ENCODE measurements at places on chromosomes 4 and X.

GRCh38 chr4:156784970-156785369 lies 186.6 kb downstream of the PDGFC start:
- DNase-seq = no peak

GRCh38 chr4:40280586-40280985 lies 54.5 kb upstream of the CHRNA9 start:
- peak; percentile 41 for DNase-seq

- DNase-seq = no peak
These were observed 956 bp downstream of the TAPT1 start for GRCh38 chr4:16225167-16225862.

GRCh38 chrX:106899841-106900240 lies 3.3 kb downstream of the RIPPLY1 start:
- DNase-seq = no peak

GRCh38 chr4:36290641-36291040 lies 9.2 kb downstream of the DTHD1 start:
- no peak for DNase-seq

- no peak for DNase-seq
These were observed 76.3 kb downstream of the ATP10D start for GRCh38 chr4:47561331-47561730.

- DNase-seq = no peak
These were observed 26.7 kb downstream of the PDK3 start for GRCh38 chrX:24491741-24492140.

GRCh38 chr4:1385373-1386340 lies 20.6 kb downstream of the NKX1-1 start:
- no peak for DNase-seq

DNA sequence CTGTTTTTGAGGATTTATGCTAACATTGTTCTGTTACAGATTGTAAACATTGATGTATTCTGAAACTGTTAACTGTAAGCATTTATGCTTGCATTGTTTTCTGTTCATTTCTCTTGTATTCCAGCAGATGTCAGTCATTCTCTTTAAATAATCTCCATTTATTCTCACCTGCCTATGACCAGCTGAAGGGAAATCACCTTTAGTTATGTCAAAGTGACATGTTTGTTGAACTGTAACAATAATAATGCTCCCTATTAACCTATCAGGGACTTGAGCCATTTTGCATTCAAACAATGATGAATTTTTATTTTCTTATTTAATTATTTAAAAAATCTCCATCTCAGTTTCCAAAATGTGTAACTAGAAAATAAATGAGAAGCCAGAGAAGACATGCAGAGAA lies 58.0 kb downstream of the SPCS3 start:
- no peak for DNase-seq

GRCh38 chr4:83748711-83749110 lies 212.8 kb downstream of the GPAT3 start:
- DNase-seq = no peak

- no peak for DNase-seq
These were observed 96.3 kb upstream of the ADAMTS3 start for GRCh38 chr4:72665171-72665968.

- DNase-seq = no peak
These were observed 16.4 kb upstream of the SLC4A4 start for GRCh38 chr4:71322425-71322824.

DNA sequence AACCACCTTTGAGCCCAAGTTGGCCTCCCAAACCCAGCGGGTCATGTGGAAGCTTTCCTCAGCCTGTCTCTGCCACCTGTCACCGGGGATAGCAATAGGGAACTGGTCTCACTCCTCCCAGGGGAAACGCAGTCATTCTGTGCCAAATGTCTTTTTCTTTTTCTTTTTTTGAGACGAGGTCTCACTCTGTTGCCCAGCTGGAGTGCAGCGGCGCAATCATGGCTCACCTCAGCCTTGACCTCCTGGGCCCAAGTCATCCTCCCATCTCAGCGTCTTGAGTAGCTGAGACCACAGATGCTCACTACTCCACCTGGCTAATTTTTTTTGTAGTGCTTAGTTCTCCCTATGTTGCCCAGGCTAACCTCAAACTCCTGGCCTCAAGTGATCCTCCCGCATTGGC lies 40.3 kb downstream of the MED28 start:
- no peak for DNase-seq

DNA sequence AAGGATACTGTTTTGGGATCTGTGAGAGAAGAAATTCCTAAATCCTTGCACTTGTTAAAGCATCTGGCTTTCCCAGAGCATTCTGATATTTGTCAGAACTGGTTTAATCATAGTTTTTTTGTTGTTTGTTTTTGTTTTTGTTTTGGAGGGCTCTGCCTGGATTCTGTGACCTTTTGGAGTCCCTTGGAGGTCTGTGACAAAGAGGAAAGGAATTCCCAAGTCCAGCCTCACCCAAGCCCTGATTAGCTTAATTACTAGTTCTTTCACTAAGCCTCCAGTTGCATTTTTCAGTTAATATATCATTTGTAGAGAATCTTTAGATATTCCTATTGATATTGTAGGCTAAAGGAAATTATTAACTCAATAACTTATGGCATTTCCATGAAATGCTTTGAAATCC lies 711 bp downstream of the ACE2 start:
- DNase-seq = no peak

GRCh38 chrX:31293409-31293808 lies 221.6 kb upstream of the FTHL17 start:
- DNase-seq = no peak

DNA sequence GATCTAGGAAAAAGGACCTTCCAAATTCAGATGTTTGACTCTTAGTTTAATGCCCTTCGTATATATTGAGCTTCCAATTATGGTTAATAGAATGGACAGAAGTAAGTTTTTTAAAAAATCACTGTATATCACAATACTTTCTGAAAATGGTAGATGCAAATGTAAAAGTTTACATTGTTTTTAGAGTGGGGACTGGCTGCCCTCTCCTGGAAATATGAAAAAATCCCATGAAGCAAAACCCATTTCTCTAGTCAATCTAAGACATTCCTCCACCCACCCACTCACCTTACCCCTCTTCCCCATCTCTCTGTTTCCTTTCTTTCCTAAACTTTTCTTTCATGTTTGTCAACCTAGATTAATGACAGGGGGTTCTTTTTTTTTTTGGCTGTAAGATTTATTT lies 134.5 kb downstream of the ARHGAP6 start:
- no peak for DNase-seq

- DNase-seq = no peak
These were observed 36.8 kb downstream of the TMPRSS11A start for GRCh38 chr4:67926485-67926884.

- DNase-seq = no peak
These were observed 445.5 kb downstream of the ZIC3 start for GRCh38 chrX:138011468-138011867.
